Activated CD8-positive, alpha-beta memory T cell treated with anti-CD3 and anti-CD28 coated beads, Interleukin-2, amount 50 U/mL, for 4 hours (primary cell): ENCODE measurements at places on chromosomes 16 and 17.

DNA sequence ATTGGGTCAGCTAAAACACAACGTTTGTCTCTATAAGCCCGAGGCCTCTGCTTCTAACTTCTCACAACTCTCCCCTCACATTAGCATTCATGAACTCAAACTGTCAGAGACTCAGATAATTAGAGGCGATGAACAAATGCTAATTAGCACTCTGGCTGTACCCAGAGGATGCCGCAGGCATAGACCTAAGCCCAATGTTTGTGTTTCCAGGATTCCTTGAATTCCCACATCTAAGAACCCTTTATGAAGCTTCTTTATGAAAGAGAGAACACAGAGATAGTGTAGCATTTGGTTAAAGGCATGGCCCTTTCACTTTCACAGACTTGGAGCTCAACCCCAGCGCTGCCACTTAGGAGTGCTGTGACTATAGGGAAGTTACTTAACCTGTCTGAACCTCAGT, 512.2 kb downstream of the GRIN2A start:
- no peak for DNase-seq

GRCh38 chr17:1839516-1839915, 9.7 kb downstream of the RPA1 start:
- no peak for DNase-seq

- DNase-seq: no peak
Measured at GRCh38 chr17:38672788-38673706, 1.7 kb downstream of the EPOP start.

DNA sequence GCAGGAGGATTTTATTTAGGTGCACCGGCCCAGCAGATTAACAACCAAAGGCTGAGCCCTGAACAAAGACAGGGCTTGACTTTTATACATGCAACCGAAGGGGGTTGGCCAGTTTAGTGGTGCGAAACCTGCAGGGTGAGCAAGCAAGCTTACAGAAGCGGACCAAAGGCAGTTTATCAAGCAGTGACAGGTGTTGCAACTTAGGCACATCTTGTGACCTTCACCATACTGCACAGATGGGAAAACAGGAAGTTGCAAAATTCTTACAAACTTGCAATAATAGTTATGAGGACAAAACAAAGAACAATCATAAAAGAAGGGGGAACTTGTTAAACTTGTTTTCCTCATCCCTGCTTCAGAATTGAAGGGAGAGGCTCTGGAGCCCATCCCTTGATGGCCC, 1265.1 kb downstream of the CDH8 start:
- no peak for DNase-seq

DNA sequence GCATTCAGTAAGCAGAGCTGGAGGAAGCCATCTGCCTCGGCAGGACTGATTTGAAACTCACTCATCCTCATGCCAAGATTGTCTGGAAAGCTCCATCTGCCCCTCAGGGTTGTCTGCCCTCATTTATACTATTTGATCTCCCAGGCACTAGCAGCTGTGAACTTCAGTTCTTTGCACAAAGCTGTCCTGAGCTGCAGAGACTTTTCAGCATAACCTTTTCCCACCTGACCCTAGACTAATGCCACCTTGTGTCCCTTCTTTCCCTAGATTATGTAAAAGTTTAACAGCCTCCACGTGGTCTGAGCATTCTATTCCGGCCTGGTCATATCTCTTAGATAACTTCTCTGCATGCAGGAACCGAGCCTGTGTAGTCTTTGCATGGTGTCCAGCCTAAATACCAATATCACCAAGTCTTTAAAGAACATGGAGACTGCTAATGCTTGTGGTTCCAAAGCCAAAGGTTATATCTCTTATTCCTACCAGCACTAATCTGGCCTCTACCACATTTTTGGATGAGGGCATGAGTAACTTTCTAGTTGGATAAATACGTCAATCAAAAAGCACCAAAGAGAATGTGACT, 29.1 kb downstream of the STAT5A start:
- DNase-seq: no peak

DNA sequence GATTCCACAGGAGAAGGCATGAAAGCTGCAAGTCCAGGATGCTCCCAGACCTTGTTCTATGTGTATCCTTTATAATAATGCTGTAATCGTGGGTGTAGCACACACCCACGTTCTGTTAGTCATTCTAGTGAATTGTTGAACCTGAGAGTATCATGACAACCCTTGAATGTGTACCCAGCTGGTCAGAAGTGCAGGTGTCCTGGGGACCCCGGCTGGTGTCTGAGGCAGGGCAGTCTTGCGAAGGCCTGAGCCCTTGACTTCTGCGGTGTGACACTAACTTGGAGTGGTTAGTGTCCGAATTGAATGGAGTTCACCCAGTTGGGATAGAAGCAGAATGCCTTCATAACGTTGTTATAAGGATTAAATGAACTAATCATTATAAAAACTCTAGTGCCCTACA, 218.0 kb upstream of the TNRC6C start:
- no peak for DNase-seq
